ENCODE measurements at places on chromosomes 11 and 22.

GRCh38 chr11:69703768-69704507, at the start of gene FGF19:
Gene FGF19 (minus strand): TSS chr11:69704022. CDS start chr11:69703876, 146 bp downstream.
- DNase-seq, result no peak

- DNase-seq, result no peak
Measured at GRCh38 chr11:64232967-64233315, 1.4 kb upstream of the VEGFB start.

- DNase-seq, result no peak
Measured at GRCh38 chr22:47201186-47201995, 438.9 kb downstream of the TBC1D22A start.

- no peak for DNase-seq
Measured at GRCh38 chr11:71373791-71374454, 74.3 kb downstream of the DHCR7 start.

DNA sequence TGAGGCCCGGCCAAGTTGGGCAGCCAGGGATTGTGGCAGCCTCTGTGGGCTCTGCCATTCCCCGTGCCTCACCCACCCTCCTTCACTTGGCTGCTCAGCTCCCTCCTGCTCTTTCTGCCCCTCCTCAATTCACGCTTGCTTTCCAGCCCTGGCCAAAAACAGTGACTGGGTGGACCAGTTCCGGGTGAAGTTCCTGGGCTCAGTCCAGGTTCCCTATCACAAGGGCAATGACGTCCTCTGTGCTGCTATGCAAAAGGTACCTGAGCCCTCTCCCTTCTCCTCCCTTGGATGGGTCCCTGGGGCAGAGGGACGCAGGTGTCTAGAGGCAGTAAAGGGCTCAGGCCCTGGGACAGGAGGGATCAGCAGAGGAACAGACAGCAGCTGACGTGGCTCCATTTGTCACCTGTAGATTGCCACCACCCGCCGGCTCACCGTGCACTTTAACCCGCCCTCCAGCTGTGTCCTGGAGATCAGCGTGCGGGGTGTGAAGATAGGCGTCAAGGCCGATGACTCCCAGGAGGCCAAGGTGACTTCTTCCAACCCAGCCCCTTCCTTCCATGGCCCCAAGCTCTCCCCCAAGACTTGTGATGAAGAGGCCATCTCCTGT, 2.7 kb downstream of the FREY1 start:
- DNase-seq, result no peak

- no peak for DNase-seq
Measured at GRCh38 chr22:39732625-39733024, 160.9 kb downstream of the ENTHD1 start.

- DNase-seq, result no peak
Measured at GRCh38 chr22:20095521-20095920, 15.5 kb downstream of the DGCR8 start.

DNA sequence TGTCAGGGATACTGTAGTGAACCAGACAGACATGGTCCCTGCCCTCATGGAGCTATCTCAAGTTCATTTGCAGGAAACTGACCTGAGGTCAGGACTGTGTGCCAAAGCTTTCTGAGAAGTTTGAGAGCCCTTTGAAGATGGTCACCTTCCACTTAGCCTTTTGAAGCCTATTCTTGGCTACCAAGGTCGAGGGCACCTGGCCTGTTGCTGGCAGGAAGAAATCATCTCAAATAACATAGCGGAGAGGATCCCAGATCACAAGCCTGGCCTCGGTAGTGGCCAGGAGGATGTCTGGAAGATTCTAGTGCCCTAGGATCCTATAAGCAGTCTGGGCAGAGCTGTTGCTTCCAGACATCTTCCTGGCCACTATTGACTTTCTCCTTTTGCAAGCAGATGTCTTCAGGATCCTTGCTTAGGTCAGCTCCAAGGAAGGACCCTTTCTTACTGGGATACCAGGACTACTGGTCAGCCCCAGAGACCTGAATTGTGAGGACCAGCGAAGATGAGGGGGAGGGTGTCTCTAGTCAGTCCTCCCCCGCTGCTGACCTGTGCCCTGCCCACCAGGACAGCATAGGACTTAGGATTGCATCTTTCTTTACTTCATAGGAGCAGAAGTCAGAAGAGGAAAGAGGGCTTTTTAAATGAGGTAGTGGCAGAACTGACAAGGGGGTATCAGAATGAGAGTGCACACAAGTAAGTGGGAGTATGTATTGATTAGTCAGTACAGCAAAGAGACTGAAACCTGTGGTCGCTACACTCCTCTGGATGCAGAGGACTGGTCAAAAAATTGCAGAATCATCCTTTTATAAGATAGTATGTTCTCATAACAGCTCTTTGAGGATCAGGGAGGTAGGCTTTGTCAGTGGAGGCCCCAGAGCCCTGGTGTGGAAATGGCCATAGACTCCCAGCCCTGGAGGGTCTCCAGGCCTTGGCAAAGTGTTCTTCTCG, 94.8 kb downstream of the TEAD1 start:
- DNase-seq, result no peak

GRCh38 chr11:134226806-134227325, 2.4 kb downstream of the VPS26B start:
- no peak for DNase-seq

DNA sequence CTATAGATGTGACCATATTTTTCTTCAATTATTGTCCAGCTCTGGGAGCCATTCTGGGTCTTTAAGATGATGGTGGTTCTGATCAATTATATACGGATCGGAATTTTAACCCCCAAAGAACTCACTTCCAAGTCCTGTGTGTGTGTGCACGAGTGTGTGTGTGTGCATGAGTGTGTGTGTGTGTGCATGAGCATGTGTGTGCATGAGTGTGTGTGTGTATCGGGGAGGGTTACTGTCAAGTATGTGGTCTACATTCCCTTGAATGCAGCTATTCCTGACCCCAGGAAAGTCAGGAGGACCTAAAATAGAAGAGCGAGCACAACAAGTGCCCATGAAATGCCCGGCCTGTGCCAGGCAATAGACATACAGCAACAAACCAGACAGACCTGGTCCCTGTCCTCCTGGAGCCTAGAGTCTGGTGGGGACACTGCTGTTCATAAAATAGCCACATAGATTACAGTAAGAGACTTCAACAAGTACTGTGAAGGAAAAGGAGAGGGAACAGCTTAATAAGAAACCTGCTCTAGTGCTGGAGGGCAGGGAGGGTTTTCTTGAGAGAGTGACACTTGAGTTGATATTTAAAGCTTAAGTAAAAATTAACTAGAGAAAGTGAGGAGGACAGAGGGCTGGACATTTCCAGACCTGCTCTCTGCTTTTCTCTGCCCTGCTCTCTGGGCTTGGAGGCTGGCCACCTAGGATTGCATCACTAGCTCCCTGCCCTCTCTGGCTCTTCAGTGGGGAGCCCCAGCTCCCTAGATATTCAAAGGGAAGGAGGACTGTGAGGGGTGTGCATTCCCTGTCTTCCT, 66.1 kb upstream of the SPON1 start:
- no peak for DNase-seq

GRCh38 chr11:102192349-102193066, 82.3 kb downstream of the YAP1 start:
- no peak for DNase-seq

GRCh38 chr11:19792510-19792909, 79.9 kb downstream of the NAV2 start:
- DNase-seq, result no peak

DNA sequence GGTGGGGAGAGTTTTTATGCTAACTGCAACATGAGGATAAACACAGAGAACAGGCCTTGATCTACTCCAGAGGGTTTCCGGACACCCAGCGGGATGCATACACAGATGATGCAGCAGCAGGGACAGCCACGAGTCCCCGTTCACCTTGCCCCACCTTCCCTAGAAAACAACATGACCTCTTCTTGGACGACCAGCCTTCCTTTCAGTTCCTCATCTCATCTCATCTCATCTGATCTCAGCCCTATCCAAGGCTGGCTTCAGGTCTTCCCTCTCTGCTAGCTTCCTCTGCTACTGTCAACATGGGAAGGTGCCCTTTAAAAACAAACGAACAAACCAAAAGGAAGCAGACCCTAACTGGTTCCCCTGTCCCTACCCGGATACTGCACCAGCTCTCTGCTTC, 1356.2 kb downstream of the TBC1D22A start:
- no peak for DNase-seq

DNA sequence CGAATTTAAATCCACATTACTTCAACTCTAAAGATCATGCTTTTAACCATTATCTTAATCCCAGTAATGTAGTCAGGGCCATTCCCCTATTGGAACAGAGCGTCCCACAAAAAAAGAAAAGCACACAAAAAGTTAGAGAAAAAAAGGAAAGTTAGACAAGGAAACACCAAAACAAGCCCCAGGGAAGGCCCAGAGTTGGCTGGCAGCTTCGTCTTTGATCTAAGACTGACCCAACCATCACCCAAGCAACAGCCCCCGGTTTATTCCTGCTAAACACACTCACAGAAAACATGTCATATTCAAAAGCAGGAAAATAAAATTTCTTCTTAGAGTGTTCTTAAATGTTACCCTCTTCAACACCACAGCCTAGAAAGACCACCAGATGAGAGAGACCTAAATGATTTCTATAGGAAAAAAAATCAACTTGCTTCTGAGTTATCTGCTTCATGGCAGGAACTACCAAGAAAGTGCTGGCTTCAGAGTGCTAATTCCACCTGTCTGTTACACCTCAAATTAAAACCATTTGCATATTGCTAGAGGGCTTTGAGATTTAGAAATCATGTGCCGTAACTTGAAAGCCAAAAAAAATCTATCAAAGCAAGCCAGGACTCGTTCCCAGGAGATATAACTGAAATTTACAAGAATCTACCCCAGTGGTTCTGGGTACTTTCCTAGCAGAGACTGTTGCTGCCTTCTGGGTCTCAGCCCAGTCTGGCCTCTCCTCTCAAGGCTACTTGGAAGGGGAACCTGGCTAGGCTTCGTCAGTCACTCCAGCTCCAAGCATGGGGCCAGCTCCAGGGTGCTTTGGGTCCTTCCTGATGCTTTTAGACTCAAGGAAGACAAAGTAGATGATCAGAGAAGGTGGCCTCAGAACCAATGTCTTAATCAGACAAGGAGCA, 31.2 kb downstream of the POU2AF3 start:
- DNase-seq, result no peak

GRCh38 chr22:44630826-44631225, 71.2 kb upstream of the PRR5 start:
- no peak for DNase-seq

GRCh38 chr11:68969386-68969785, 11.4 kb downstream of the MRGPRD start:
- DNase-seq, result no peak

- no peak for DNase-seq
Measured at GRCh38 chr22:45987136-45987861, 10.3 kb upstream of the WNT7B start.

GRCh38 chr22:19438298-19438697, 6.0 kb downstream of the MRPL40 start:
- DNase-seq, result no peak

DNA sequence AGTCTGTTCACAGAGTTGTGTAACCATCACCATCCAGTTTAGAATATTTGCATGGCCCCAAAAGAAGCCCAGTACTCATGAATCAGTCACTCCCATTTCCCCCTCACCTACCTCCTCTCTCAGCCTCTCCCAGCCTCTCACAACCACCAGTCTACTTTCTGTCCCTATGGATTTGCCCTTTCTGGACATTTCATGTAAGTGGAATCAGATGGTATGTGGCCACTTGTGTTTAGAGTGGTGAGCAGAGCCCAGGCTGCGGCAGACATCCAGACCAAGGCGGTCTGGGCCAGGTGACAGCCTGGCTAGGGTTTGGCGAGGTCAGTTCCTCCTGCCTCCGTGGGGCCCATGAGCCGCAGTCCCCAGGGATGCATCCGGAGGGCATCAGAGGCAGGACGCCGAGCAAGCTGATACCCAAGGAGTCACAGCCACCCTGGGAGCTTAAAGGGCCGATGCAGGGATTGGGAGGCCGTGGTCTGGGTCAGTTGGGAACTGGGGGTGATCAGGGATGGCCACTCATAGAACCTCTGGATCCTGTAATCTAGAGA, 53.3 kb upstream of the CLDN5 start:
- DNase-seq, result no peak

DNA sequence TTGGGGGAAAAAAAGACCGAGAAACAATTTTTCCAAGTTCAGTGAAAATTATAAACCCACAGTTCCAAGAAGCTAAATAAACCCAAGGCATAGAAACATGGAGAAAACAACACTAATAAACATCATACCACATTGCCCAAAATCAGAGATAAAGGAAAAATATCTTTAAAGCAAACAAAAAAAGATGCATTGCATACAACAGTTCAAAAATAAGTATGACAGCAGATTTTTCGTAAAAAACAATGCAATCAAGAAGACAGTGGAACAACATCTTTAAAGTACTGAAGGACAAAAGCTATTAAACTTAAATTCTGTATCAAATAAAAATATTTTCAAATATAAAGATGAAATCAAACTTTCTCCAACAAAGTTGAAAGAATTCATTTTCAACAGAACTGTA, 921.3 kb downstream of the METTL15 start:
- no peak for DNase-seq

GRCh38 chr11:105152021-105152512, 12.5 kb upstream of the CARD18 start:
- no peak for DNase-seq

DNA sequence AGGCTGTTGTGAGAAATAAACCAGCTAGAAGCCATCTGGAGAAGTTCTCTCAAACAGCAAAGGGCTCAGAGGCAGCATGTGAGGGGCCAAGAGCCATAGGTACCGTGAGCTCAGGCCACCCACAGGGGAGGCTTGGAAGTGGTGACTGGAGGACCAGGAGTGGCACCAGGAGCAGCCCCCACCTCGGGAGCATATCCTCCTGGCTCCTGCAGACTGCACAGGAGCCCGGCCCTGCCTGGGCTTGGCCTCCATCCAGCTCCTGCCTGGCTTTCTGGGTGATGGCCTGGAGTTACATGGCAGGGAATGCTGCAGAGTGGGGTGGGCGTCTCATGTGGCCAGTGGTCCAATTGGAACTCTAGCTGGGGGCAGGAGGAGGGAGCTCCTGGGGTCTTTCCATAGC, 4.2 kb upstream of the MPPED1 start:
- DNase-seq, result no peak

DNA sequence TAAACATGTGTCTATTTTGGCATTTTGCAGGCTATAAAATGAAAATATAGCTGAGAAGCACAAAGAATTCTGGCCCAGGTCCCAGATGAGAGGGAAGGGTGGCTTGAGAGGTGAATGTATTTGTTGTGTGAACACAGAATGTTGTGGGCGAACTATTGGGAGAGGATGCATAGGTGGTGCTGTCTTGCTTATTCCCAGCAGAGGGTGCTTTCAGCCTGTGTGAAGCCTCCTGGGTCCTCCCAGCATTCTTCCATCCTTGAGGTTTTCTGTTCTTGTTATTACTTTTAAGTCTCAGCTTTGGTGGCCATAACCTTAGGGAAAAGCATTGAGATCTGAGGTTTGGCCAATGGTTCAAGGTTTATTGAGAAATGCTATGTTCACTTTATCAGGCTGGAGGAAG, 108.7 kb upstream of the SNX19 start:
- no peak for DNase-seq

- DNase-seq, result no peak
Measured at GRCh38 chr22:44445731-44446130, 52.3 kb downstream of the RTL6 start.

- peak; percentile 95 for DNase-seq
Measured at GRCh38 chr11:125263268-125263790, 98.8 kb downstream of the PKNOX2 start.

- no peak for DNase-seq
Measured at GRCh38 chr11:62601122-62601371, 618 bp downstream of the MTA2 start.

Measured in AG09319 (cell line).